Kidney (tissue), 22 donors: ENCODE measurements at places on chromosomes 1 and 21. TPM values are rescaled to one million over a fixed set of nuclear protein-coding genes. Genes with fewer than 3 reads are reported as not detected.
A peak's percentile ranks its signal among the peaks of the same experiment; 100 is the strongest.

- no peak for DNase-seq
Observed at GRCh38 chr1:207884266-207885029, 26.5 kb downstream of the CD34 start.

GRCh38 chr1:42379794-42380585 is 602 bp upstream of the RIMKLA start:
- peak; percentile 21 for DNase-seq

- no peak for DNase-seq
Observed at GRCh38 chr1:87106144-87106543, 191.7 kb downstream of the HS2ST1 start.

DNA sequence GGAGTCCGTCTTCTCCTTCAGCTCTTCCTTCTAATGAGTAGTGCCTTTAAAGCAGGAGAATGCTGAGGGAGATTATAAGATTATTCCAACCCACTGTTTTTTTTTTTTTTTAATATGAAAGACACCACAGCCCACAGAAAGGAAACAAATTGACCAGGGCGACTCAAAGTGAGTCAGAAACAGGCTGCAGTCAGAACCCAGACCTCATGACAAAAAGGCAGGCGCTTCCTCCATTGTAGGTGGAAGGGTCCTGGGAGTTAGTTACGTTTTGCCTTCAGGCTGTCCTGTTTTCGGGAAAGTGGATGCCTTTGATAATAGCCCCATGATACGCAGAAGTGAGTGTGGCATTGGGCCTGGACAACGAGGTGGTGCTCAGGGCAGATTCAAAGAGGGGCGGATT is 21.0 kb downstream of the PLXNA2 start:
- DNase-seq, result no peak

GRCh38 chr1:87122243-87122642 is 206.4 kb upstream of the LMO4 start:
- DNase-seq, result no peak

- DNase-seq, result no peak
Observed at GRCh38 chr1:152313970-152314369, 11.1 kb downstream of the FLG start.

DNA sequence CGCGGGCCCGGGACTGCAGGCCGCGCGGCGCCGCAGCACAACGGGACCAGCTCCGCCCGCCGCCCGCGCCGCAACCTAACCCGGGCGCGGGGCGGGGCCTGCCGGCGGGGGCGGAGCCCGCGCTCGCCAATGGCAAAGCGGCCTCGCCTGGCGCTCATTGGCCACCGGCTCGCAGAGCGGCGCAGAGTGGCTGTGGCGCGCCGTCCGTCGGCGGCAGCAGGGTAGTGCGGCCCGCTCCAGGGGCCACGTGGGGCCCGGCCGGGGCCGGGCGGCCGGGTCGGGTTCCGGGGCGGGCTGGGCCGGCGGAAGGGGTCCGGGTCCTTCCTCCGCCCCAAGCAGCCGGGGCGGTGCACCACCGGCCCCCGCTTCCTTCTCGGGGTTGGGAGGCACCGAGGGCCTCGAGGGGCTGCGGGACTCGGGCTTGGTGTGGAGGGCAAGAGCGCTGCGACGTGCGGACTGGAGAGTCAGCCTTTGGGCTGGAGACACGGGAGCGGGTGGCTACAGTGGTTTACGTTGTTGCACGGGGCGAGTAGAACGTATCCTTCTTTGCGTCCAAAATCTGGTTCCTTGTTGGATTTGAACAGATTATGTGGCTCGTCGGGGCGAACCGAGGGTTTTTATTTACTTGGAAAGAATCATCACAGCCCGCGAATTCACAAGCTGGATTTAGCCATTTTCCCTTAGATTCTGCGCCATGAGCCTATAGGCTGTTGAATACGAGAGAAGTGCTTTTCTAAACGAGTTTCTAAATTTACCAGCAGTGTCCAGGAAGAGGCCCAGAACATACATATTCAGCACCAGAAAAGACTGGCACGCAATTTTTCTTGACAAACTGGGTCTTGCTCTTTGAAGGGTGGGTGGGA is at the start of gene SRM:
Gene SRM (minus strand): TSS at position 51 of the 863 bp plus-strand sequence. CDS start 75 bp downstream, outside the sequence.
- peak; percentile 91 for DNase-seq

GRCh38 chr1:185376840-185377635 is 60.0 kb upstream of the IVNS1ABP start:
- DNase-seq, result no peak

DNA sequence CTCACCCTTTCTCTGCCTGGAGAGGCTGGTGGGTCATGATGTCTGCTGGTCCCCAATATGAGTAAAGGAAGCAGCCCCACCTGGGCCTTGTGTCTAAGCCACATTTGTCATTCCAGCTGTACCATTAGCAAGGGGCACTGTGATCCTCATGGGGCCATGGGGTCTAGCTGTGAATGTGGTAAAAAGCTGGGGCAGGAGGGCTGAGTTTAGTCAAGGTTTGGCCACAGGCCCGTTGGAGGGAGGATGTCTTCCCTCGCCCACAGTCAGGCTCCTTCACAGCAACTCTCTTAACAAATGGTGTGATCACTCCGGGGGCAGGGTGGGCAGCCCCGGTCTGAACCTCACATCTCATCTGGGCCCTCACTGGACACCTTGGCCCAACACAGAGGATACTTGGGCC is 115.4 kb downstream of the DMRTB1 start:
- no peak for DNase-seq

DNA sequence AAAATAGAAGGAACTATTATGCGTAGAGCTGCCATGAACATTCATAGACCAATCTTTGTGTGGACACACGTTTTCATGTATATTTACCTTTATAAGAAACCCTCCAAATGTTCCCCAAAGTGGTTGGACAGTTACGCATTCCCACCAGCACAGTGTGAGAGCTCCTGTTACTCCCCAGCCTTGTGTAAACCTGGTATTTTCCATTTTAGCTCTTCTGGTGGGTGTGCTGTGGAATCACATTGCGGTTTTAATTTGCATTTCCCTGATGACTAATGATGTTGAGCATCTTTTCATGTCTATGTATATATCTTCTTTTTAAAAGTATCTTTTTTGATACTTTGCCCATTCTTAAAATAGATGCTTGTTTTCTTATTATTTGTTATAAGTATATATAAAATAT is 3.2 kb upstream of the UBASH3A start:
- DNase-seq, result no peak

PLEKHG5 gene
- polyA plus RNA-seq, result 4.4 TPM

THEM4 gene
- polyA plus RNA-seq, result 27.9 TPM

SHC1 gene
- 43.8 TPM for polyA plus RNA-seq
